GM23338 (cell line): ENCODE measurements at places on chromosomes 4 and X. TPM values are rescaled to one million over a fixed set of nuclear protein-coding genes. Genes with fewer than 3 reads are reported as not detected.
A peak's percentile ranks its signal among the peaks of the same experiment; 100 is the strongest.

DNA sequence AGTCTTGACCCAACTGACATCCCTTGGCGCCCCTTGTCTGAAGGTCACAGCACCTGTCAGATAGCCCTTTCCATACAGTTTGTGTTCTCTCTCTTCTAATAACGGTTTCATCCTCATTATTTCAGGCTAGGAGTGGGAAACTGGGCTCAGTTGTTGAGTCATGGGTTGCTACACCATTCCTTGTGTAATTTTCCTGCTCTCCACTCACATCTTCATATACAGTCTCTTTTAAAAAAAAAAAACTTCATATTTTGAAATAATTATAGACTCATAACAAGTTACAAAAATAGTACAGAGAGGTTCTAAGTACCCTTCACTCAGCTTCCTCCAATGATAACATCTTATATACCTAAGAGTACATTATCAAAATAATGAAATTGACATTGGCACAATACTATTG, 60.2 kb upstream of the GRPR start:
- no peak for DNase-seq

- no peak for DNase-seq
These were observed 29.7 kb upstream of the LCORL start for GRCh38 chr4:18051281-18051680.

- no peak for DNase-seq
These were observed 52.5 kb downstream of the BANK1 start for GRCh38 chr4:101843054-101843453.

DNA sequence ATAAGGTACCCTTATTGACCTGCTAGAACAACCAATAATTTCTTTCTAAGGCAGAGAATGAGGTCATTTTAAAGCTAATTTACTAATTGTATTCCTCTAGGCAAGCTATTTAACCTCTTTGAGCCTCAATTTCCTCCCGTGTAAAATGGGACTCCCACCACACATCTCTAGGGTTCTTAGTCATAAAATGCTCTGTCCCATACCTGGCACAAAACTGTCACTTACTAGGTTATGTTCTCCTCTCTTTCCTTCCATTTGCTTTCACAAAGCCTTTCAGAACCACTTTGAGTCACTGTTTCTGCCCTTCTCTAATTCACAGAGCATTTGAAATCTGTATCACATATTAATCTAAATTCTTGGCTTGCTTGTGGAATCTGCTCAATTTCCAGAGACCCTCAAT, 2.4 kb upstream of the GPR82 start:
- DNase-seq = no peak

- DNase-seq = no peak
These were observed 204.7 kb downstream of the SPRY1 start for GRCh38 chr4:123600987-123601904.

GRCh38 chr4:107760281-107760947, 40.4 kb upstream of the PAPSS1 start:
- peak; percentile 7 for DNase-seq

The NAA11 gene
- not detected in 2 replicates for polyA plus RNA-seq

The PPBP gene
- 0.50 TPM in 1 of 2 replicates, not detected in the other for polyA plus RNA-seq

DNA sequence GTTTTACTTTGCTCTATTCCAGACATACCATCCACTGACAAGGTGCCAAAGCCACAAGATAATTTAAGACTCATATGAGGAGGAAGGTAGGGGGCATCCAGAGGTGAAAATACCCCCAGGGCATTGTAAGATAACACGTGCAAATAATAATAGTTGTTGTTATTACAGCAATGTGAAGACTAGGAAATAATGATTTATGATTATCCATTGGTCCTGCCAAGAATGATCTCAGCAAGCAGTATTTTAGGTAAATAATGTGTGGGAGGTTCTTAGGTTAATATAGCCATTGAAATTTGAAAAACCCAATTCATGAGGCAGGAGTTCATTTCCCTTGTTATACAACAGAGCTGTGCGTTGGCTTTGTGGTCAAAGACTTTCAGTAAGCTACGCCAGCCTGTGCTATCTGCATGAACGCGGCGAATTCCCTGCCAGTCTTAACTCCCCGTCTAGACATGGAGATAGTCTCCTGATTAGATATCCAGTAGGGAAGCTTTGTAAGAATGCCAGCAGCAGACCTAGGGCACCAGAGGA, 47.2 kb upstream of the MXRA5 start:
- DNase-seq = no peak

GRCh38 chr4:108152980-108153379, 15.8 kb downstream of the LEF1 start:
- no peak for DNase-seq

DNA sequence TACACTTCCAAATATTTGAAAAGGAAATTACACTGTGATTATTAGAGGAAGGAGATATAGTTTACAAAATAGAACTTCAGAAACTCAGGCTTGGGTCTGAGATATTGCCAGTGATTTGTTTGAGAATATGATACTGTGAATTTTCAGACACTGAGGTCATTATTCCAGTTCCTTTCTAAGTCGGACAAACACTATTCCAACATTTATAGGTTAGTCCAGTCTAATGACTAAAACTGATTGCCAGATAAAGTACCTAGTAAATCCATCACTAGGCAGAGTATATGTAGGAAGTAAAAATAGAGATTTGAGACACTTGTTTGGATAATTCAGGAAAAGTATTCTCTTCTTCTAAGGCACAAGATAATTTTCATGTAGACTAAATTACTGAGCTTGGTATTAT, 13.2 kb downstream of the MTTP start:
- no peak for DNase-seq

The PPID gene
- polyA plus RNA-seq = 60.9 and 66.2 TPM in 2 replicates

DNA sequence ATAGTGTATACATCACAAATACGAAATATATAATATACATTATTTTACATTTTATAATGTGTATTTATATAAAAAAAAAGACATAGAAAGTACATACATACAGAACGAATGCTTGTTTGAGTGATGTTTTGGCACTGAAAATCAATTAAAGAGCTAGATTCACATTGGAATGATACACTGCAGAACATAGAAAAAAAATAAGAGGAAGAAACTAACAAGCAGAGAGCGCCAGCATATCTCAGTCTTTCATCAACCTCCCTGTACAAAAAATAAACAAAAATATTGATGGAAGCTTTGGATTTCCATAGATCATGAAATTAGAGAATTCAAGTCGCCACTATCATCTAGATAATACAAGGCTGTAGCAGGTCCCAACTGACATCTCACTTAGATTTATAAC, 420.6 kb downstream of the CENPC start:
- DNase-seq = no peak

The TMEM271 gene
- polyA plus RNA-seq = 0.11 and 0.21 TPM in 2 replicates

The CENPI gene
- 5.2 and 7.2 TPM in 2 replicates for polyA plus RNA-seq

The ANXA10 gene
- not detected in 2 replicates for polyA plus RNA-seq

- peak; percentile 91 for DNase-seq
These were observed 24.0 kb downstream of the CYTL1 start for GRCh38 chr4:4995103-4995907.

GRCh38 chrX:56232221-56233082, at the start of gene KLF8:
Gene KLF8, plus strand, starts transcription at chrX:56232356. Its CDS starts 979 bp downstream, at chrX:56233335.
- peak; percentile 72 for DNase-seq

- no peak for DNase-seq
These were observed 894 bp upstream of the SH3RF1 start for GRCh38 chr4:169271692-169272007.

The SH3BGRL gene
- polyA plus RNA-seq = 52.3 and 61.1 TPM in 2 replicates

The XAGE2 gene
- polyA plus RNA-seq = not detected in 2 replicates

The RAP2C gene
- polyA plus RNA-seq = 14.5 and 16.0 TPM in 2 replicates

The SFRP2 gene
- polyA plus RNA-seq = 286 and 295 TPM in 2 replicates

The TNIP3 gene
- polyA plus RNA-seq = 0.45 TPM in 1 of 2 replicates, not detected in the other

GRCh38 chr4:41364876-41365275, 108.1 kb downstream of the UCHL1 start:
- no peak for DNase-seq

- no peak for DNase-seq
These were observed 190.6 kb downstream of the CCSER1 start for GRCh38 chr4:90317785-90318184.

The VSIG4 gene
- not detected in 2 replicates for polyA plus RNA-seq

DNA sequence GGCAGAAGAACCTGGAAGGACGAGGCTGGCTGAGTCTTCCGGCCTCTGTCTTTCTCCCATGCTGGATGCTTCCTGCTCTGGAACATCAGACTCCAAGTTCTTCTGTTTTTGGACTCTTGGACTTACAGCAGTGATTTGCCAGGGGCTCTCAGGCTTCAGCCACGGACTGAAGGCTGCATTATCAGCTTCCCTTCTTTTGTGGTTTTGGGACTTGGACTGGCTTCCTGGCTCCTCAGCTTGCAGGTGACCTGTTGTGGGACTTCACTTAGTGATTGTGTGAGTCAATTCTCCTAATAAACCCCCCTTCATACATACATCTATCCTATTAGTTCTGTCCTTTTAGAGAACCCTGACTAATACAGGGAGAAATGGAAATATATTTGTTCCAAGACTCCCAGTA, 265.8 kb downstream of the PCDH18 start:
- DNase-seq = no peak

The ERAS gene
- polyA plus RNA-seq = 1.7 and 2.4 TPM in 2 replicates

- no peak for DNase-seq
These were observed 69.3 kb downstream of the TSC22D3 start for GRCh38 chrX:107706309-107706708.

The UGT2B15 gene
- not detected in 2 replicates for polyA plus RNA-seq

GRCh38 chr4:76588274-76588673, 153.2 kb downstream of the SHROOM3 start:
- DNase-seq = peak; percentile 52

DNA sequence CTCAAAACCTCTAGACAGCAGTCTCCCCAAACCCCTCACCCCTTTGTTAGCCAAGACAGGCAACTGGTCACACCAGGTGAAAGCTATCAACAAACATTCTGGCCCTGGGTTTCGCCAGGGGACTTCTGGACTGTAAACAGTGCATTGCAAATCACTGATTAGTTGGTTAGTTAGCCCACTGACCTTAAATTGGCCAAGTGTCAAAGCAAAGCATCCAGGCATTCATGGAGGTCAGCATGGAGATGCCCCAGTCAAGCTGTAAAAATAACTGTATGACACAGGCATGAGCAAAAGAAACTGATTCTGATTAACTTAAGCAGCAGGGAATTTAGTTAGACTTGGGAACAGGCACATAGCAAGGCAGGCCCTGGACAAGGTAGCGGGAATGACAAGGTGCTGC, 156.0 kb upstream of the TTC29 start:
- DNase-seq = no peak
